Suppressor macrophage treated with lipopolysaccharide for 1 hour (primary cell): ENCODE measurements at places on chromosomes 5 and 9.

- no peak for DNase-seq
Measured at GRCh38 chr9:36550135-36550534, 22.6 kb upstream of the MELK start.

DNA sequence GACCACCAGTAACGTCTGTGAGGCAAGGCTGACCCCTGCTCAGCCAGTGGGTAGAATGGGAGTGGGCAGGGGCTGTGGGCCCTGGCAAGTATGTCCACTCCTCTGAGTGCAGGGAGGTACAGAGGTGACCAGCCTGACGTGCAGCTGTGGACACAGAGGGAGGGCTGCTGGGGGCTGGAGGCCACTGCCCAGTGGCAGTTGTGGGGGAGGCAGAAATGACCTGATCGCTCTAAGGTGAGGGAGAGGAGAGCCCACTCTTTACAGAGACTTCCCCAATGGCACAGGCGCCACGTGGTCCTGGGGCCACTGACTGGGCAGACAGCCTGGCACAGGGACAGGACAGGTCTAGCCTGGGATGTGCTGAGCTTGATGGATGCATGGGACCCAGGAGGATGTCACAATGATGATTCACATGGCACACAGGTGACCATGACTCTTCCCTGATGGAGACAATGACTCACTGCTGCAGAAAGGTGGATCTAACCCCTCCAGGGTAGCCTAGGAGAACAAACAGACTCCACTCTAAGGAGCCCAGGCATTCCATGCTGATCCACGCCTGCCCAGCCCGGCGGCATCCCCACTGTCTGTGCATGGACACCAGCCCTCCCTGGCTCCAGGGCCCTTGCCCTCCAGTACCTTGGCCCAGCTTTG is 7.7 kb downstream of the LPCAT1 start:
- DNase-seq, result peak; percentile 28

GRCh38 chr5:74042559-74042958 is 416.6 kb downstream of the ARHGEF28 start:
- no peak for DNase-seq

DNA sequence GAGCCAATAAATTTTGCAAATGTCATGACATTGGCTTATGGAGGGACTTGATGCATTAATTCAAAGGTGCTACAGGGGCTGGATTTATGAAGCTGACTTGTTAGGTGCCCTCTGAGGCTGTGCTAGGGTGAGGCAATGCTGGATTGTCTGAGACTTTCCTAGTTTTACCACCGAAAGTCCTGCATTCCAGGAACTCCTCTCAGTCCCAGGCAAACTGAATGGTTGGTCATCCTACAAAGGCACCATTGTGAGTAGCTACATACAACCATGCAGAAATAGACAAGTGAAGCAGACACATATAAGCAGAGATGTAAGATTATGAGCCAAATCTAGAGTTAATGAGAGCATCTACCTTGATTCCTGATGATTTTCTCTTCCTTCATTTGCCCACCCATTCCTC is 95.3 kb downstream of the LIX1 start:
- DNase-seq, result no peak

GRCh38 chr5:151224372-151224771 is 480 bp upstream of the CCDC69 start:
- DNase-seq, result no peak

- DNase-seq, result no peak
Measured at GRCh38 chr9:4196376-4196775, 103.5 kb downstream of the GLIS3 start.

DNA sequence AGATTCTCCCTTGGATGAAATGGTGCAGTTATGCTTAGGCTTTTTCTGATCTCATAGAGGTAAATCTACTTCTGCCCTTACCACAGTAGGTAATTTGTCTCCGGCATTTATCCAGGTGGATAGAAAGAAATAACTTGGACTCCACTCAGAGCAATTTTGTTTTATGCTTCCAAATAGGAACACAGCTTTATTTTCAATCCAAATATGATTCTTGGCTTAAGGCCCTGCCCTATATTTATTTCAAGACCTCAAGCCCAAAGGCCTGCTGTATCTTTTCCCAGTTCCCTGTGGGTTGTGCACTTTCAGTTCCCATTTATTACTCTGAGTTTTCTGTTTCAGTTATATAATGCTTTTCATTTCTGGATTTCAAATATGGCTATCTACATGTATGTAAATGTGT is 274.2 kb upstream of the SMC2 start:
- DNase-seq, result no peak

DNA sequence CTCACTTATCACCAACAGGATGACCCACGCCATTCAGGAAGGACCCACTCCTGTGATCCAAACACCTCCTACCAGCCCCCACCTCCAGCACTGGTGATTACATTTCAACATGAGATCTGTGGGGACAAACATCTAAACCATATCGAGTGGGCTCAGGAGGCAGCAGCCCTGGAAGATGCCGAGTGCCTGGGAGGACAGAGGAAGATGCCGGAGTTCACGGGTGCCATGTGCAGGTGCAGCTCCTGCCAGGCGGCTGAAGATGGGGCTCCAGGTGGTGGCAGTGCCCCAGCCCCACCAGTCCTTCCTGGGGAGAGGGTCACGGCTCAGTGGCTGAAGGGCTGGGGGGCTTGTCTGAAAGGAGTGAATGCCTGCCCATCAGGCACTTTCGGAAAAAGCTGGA is 6.1 kb upstream of the CEP72 start:
- DNase-seq, result no peak

GRCh38 chr5:135715267-135716055 is 119.0 kb upstream of the SLC25A48 start:
- DNase-seq, result no peak

- peak; percentile 80 for DNase-seq
Measured at GRCh38 chr5:173664154-173664526, 47.7 kb upstream of the BOD1 start.

- no peak for DNase-seq
Measured at GRCh38 chr5:138037907-138038633, 5.2 kb upstream of the FAM13B start.

- no peak for DNase-seq
Measured at GRCh38 chr5:102767862-102768261, 12.8 kb downstream of the PAM start.

DNA sequence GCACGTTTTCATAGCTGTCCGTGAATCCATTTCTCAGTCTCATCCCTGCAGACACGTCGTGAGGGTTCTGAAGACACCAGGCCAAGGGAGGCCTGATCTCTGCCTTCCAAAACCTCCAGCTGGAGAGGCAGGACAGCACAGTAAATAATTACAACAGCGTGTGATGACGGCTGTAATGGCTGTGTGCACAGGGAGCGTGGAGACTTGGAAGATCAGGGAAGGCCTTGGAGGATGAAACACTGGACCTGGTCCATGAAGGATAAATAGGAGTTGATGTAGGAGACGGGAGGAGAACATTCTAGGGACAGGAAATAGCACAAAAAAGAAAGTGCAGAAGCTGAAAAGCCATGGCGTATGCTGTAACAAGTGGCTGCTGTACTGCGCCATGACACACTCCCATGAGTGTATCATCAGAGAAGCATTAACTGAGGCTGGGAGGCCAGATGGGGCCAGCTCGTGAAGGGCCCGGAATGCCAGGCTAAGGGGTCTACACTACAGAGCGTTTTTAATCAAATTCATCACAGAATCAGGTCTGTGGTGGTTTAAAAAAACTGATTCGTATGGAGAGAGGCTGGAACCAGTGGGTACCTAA is 97.2 kb downstream of the CRB2 start:
- no peak for DNase-seq

GRCh38 chr9:93030642-93031628 is 27.6 kb upstream of the SUSD3 start:
- peak; percentile 27 for DNase-seq

DNA sequence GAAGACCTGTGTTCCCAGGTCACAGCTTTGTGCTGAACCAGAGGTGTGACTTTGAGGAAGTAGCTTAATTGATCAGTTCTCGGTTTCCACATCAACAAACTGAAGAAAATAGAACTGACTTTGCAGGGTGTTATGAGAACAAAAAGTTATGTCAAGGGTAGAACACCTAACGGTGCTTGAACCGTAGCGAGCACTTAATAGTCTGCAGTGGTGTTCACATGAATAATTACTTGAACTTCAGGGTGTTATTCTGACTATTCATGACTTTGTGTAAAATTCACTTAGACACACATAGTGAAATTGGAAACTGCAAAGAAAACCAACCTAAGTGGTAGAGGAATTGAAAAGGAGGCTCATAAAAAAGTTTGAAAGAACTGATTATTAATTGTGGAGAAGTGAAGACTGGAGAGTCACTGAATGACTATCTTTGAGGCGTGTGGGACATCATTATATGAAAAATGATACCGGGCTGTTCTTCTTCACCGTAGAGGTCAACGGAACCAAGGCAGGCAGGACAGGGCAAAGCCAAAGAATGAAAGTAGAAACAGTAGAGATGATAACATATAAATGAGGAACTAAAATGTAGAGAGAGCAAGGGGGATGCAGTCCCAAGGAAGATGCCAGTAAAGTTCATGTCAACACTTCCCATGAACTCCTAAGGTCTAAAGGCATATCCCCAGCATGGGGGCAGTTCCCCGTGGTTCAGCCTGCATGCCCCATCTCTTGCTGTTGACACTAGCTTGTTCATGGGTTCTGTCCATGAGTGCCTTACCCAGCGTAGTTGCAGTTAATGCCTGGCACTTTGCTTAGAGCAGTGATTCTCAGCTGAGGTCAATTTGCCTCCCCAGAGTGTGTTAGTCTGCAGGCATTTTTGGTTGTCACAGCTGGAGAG is 118.7 kb downstream of the ZNF462 start:
- DNase-seq, result no peak

- peak; percentile 68 for DNase-seq
Measured at GRCh38 chr9:96071076-96071814, 195.8 kb downstream of the ERCC6L2 start.

GRCh38 chr5:5318426-5319190 is 103.9 kb upstream of the ICE1 start:
- no peak for DNase-seq

- DNase-seq, result no peak
Measured at GRCh38 chr9:101626295-101626694, 31.5 kb upstream of the PPP3R2 start.

GRCh38 chr5:150044329-150044681 is 42.0 kb downstream of the CSF1R start:
- DNase-seq, result no peak

DNA sequence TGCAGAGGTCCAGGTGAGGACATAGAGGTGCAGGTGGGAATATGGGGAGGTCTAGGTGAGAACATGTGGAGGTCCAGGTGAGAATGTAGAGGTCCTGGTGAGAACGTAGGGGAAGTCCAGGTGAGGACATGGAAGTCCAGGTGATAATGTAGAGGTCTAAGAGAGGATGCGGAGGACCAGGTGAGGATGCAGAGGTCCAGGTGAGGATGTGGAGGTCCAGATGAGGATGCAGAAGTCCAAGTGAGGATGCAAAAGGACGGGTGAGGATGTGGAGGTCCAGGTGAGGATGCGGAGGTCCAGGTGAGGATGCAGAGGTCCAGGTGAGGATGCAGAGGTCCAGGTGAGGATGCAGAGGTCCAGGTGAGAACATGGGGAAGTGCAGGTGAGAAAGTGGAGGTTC is 133.8 kb downstream of the MRPL36 start:
- no peak for DNase-seq
